ENCODE measurements at places on chromosomes 12 and 14. TPM values are rescaled to one million over a fixed set of nuclear protein-coding genes. Genes with fewer than 3 reads are reported as not detected.

DNA sequence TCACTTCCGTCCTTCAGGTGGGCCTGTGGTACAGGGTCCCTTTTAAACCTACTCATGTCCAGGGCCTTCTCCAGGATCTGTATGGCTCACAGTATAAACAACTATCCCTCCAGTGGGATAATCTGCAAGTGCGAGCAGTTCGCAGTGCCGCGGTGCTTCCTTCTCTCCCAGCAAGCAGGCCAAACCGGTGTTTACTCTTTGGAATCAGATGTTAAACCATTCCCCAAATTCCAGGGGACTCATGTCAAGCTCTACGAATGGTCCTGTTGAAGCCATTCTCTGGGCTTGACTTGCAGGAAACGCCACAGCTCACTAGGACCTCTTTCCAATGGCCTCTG, 59.6 kb downstream of the OR11H12 start:
- DNase-seq = no peak

DNA sequence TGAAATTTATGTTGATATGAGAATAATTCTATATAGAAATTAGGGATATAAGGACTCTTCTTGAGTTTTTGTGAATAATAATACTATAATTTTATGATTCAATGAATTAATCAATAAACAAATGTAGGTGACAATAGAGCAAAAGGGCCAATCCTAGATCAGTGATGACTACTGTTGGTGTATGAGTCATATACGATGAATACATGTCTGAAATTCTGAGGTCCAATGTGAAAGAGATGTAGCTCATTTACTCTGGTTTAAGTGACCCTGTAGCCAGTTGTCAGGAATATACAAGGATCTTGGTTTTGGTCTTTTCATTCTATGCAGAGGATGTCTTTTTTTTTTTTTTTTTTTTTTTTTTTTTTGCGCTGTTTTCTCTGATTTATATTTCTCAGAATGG, 72.1 kb upstream of the RTL1 start:
- no peak for DNase-seq

- DNase-seq = no peak
These were observed 18.3 kb downstream of the NOC4L start for GRCh38 chr12:132162508-132163031.

DNA sequence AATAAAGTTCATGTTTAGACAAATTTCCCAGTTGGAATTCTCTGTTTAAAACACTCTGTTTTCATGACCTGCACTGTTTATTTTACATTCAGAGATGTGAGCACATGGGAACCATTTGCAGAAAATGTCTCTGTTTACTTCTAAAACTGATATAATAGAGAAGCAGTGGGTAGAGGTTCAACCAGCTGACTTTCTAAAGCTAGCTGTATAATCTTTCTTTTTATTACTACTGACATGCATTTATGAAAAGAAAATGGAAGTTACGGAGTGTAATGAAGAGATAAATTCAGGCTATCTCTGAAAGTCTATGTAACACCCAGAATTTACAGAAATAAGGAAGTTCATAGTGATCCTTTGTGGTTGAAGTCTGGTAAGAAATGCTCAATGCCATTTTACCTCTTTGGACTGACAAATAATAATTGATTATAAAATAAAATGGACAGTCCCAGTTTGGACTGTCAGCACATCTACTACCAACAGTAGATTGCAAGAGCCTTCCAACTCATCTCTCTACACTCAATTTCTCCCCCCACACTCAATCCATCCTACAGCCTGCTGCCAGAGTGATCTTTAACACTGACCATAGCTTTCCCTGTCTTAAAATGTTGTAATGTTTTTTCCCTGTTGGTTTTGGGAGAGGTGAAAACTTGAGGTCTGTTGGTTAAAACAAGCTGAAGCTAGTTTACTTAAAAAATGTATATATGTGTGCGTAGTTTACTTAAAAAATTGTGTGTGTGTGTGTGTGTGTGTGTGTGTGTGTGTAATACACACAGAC, 137.4 kb downstream of the AEBP2 start:
- DNase-seq = no peak

DNA sequence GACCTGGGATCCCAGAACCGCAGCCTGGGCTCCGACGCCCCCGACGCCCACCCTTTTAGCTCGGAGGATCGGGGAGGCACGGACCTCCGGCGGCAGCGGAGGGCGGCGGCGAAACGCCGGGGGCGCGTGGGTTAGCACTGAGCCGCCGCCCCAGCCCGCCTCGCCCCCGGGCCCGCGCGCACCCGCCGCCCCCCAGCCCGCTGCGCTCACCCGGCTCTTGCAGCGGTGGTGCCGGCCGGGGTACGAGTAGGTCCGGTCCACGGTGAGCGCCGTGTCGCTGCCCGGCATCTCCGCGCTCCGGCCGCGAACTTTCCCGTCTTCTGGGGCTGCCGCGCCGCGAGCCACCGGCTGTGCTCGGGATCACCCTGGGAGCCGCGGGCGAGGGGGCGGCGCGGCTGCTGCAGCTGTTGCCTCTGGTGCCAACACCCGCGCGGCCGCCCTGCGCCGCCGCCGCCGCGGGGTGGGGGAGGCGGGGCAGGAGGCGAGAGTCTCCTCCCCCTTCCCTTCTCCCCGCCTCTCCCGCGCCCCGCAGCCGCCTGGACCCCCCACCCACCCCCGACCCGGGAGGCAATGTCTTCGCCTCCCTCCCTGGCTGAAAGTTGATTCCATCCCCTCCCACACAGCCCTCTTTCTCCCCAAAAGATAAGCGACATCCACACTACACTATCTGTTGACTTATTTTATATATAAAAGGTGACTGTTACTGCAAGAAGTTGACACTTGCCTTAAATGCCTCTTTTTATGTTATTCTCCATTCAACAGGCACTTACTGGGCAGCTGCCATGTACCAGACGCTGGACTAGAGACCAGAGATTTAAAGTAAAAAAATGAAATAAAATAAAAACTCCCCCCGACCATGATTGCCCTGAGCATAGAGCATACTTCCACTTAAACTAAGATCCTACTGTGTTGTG, at the start of gene TMCC3:
Gene TMCC3 (minus strand): TSS at position 415 of the 914 bp plus-strand sequence. CDS start 127 bp downstream, at position 288.
- DNase-seq = peak; percentile 11

GRCh38 chr14:20489093-20489994, 16.0 kb upstream of the RNASE10 start:
- DNase-seq = no peak

GRCh38 chr12:66296176-66296683, 6.1 kb upstream of the HELB start:
- no peak for DNase-seq

DNA sequence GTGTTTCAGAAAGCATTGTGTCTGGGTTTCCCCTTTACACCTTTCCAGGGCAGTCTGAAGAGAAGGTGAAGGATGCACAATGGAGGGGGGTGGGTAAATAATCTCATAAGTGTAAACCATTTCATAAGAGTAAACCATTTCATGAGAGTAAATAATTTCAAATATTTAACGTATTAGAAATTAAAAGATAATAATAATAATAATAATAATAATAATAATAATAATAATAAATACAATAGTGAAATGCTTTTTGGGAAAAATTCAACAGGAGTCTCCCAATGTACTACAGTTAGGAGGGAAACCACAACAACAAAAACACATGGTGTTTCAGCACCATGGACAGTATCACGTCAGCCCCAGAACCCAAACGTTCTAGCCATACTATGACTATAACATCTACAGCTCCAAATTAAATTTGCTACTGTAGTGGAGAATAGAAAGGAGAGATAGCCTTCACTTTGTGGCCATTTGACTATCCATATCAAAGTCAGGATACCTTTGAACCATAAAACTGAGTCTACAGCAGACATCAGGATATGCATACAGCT, 691.8 kb downstream of the BCL11B start:
- peak; percentile 20 for DNase-seq

The PLEKHG3 gene
- total RNA-seq = 2.7 TPM

The CLEC9A gene
- total RNA-seq = not detected

The PALS1 gene
- 4.7 TPM for total RNA-seq

The SRSF5 gene
- total RNA-seq = 267 TPM

The CFAP54 gene
- 0.38 TPM for total RNA-seq

The OR6S1 gene
- not detected for total RNA-seq

The RNF212B gene
- not detected for total RNA-seq
